Uterus (tissue), 4 donors: ENCODE measurements at places on chromosomes 11 and 22. TPM values are rescaled to one million over a fixed set of nuclear protein-coding genes. Genes with fewer than 3 reads are reported as not detected.

DNA sequence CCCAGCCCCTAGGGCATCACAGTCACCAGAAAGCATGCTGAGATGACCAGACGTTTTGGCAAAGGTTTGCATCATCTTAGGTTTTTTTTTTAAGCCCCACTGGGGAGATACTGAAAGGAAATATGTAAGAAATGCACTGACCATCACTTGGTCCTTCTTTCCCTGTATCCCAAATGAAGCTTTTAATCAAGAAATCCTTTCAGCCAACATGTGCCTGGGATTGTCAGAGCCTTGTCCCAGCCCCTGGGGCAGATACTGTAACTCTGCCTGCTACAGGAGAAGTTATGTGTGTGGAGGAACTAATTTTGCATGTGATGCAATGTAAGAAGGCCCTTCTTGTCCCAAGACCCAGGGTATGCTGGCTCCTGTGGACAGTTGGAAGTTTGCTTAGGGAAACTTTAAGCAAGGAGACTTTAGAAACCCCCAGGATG is 65.6 kb downstream of the PPFIBP2 start:
- peak overlapping the region; percentile 57 for H3K27ac ChIP-seq
- H3K4me1 ChIP-seq: no peaks in the 10 kb centered on the region
- DNase-seq: no peak
- H3K4me3 ChIP-seq: no peak overlapping the region
- no peaks in the 10 kb centered on the region for H3K36me3 ChIP-seq

The SF3A1 gene
- 35.3 TPM for total RNA-seq

The KCTD14 gene
- total RNA-seq: 6.7 TPM

DNA sequence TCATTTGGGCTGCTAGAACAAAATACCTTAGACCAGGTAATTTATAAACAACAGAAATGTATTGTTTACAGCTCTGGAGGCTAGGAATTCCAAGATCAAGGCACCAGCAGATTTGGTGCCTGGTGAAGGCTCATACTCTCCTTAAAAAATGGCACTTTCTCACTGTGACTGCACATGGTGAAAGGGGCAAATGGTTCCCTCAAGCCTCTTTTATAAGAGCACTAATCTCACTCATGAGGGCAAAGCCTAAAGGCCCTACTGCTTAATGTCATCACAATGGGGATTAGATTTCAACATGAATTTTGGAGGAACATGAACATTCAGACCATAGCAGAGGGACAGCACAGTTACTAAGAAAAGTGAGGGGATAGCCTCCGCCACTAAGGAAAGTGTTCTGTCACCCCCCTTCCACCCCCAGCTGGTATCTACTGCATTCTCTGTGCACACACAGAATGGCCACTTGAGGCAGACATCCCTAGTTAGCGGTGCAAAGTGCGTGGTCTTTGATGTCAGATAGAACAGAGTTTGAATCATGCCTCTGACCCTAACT is 47.2 kb upstream of the CEP295 start:
- H3K27me3 ChIP-seq: no peaks in the 10 kb centered on the region
- H3K36me3 ChIP-seq: no peaks in the 10 kb centered on the region
- H3K4me3 ChIP-seq: no peak overlapping the region

DNA sequence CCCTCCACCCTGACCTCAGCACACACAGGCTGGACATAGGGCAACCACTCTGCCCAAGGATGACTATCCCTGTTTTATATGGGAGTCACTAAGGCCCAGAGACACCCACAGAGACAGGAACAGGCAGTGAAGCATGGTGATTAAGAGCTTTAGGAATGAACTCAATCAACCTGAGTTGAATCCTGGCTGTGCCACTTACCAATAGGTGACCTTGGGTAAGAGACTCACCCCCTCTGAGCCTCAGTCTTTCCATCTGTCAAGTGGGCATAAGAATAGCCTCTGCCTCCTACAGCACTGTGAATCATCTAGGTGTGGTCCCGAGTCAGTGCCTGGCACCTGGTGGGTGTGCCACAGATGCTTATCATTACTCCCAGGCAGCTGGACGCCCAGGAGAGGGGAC is 6.8 kb downstream of the CRYBB1 start:
- H3K4me1 ChIP-seq: no peaks in the 10 kb centered on the region
- no peaks in the 10 kb centered on the region for H3K36me3 ChIP-seq
- H3K27me3 ChIP-seq: no peaks in the 10 kb centered on the region
- no peak overlapping the region for H3K4me3 ChIP-seq
- DNase-seq: no peak

- H3K4me3 ChIP-seq: no peak overlapping the region
- no peaks in the 10 kb centered on the region for H3K27me3 ChIP-seq
- no peaks in the 10 kb centered on the region for H3K36me3 ChIP-seq
- H3K27ac ChIP-seq: no peak overlapping the region
Measured at GRCh38 chr11:26780376-26781085, 58.7 kb upstream of the SLC5A12 start.

GRCh38 chr11:78851878-78852586 is 277.4 kb upstream of the NARS2 start:
- no peaks in the 10 kb centered on the region for H3K36me3 ChIP-seq
- H3K4me1 ChIP-seq: no peaks in the 10 kb centered on the region
- no peak overlapping the region for H3K4me3 ChIP-seq
- no peak for DNase-seq

DNA sequence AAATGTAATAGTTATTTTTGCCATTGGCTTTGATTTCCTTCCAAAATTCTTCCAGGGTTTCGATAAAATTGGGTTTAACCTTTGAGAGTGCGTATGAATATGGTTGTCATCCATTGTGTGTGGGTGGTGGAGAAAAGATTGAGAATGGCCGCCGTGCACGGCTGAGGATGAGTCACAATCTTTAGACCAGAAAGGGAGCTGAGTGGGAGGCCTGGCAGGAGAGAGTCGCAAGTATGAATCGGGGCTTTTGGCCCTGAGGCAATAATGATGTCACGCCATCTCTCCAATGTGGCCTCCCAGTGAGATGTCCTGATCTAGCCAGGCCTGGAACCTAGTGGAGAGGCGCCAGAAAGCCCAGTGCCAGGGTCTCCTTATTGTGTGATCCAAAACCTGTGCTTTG is 33.1 kb upstream of the SMPD1 start:
- H3K27ac ChIP-seq: peak overlapping the region; percentile 55
- H3K27me3 ChIP-seq: no peaks in the 10 kb centered on the region
- DNase-seq: peak; percentile 90
- H3K36me3 ChIP-seq: no peaks in the 10 kb centered on the region
- no peaks in the 10 kb centered on the region for H3K4me1 ChIP-seq

GRCh38 chr11:12005476-12005875 is 3.0 kb downstream of the DKK3 start:
- no peak overlapping the region for H3K4me3 ChIP-seq
- H3K27ac ChIP-seq: no peak overlapping the region
- no peaks in the 10 kb centered on the region for H3K4me1 ChIP-seq

The GRIA4 gene
- not detected for total RNA-seq

The OR5P2 gene
- not detected for total RNA-seq

DNA sequence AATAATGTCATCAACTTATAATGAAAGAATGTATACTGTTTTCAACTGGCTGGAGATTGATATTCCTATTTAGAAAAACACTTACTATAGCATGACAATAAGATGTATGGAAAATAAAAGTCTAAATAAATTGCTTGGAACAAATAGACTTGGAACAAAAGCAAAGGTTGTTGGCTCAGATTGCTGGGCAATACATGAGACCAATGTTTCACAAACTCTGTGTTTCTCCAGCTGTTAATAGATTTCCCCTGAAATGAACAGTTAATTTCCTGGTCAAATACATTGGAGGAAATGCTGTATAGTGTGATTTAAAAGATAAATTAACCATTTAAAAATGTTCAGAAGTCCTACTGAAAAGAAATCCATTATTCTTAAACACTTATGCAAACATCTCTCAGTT is 40.1 kb upstream of the CTSC start:
- DNase-seq: no peak
- H3K4me1 ChIP-seq: no peaks in the 10 kb centered on the region
- no peak overlapping the region for H3K4me3 ChIP-seq
- no peaks in the 10 kb centered on the region for H3K27me3 ChIP-seq

- DNase-seq: no peak
- no peaks in the 10 kb centered on the region for H3K36me3 ChIP-seq
- no peak overlapping the region for H3K27ac ChIP-seq
- no peaks in the 10 kb centered on the region for H3K27me3 ChIP-seq
- no peak overlapping the region for H3K4me3 ChIP-seq
- no peaks in the 10 kb centered on the region for H3K4me1 ChIP-seq
Measured at GRCh38 chr11:130634961-130635473, 186.6 kb downstream of the ADAMTS15 start.

DNA sequence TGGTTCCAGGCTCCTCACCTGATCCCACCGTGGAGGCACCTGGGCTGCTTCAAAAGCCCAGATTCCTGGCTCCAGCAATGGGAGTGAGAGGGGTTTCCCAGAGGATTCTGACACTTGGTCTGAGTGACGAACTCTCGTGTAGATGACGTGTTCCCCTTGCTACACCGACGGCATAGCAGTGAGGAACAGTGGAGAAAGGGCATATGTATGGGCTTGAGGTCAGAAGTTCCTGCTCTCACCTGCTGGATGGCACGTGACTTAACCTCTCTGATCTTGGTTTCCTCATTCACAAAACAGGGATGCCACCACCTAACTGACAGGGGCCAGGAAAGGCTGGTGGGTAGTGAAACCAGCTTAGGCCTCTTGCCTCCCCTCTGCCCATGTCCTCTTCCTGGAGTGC is 30.0 kb upstream of the ARFGAP3 start:
- no peaks in the 10 kb centered on the region for H3K36me3 ChIP-seq
- no peak overlapping the region for H3K27ac ChIP-seq
- no peaks in the 10 kb centered on the region for H3K4me1 ChIP-seq
- H3K27me3 ChIP-seq: no peaks in the 10 kb centered on the region
- H3K4me3 ChIP-seq: no peak overlapping the region
- DNase-seq: no peak

The KIF18A gene
- not detected for total RNA-seq

The DEUP1 gene
- not detected for total RNA-seq

The ABCG4 gene
- total RNA-seq: not detected

- H3K27me3 ChIP-seq: peaks cover 17% of the 10 kb centered on the region
- no peaks in the 10 kb centered on the region for H3K4me1 ChIP-seq
- DNase-seq: no peak
- no peak overlapping the region for H3K27ac ChIP-seq
- no peaks in the 10 kb centered on the region for H3K36me3 ChIP-seq
- H3K4me3 ChIP-seq: no peak overlapping the region
Measured at GRCh38 chr11:31824879-31825837, 14.0 kb upstream of the PAX6 start.

The OR5B21 gene
- not detected for total RNA-seq
